ENCODE measurements at places on chromosomes 4 and X.

GRCh38 chr4:118849867-118850487, 14.1 kb upstream of the SEC24D start:
- no peak for DNase-seq

GRCh38 chr4:13329963-13330362, 154.2 kb downstream of the RAB28 start:
- DNase-seq = no peak

DNA sequence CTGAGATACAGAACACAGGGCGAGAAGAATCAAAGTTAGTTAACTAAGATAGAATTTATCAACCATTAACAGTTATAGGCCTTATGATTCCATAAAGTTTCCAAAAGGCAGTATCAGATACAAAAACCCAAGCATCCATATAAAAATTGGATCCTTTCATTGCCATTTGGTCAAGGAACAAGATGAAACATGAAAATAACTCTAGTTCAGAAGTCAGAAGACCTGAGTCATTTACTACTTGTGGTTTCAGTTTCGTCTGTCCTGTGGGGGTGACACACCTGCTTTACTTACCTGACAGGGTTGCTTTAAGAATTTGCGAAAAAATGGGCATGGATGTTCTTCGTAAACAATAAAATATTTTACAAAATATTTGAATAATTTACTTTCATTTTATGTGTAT, 130.8 kb downstream of the ANAPC10 start:
- DNase-seq = no peak

DNA sequence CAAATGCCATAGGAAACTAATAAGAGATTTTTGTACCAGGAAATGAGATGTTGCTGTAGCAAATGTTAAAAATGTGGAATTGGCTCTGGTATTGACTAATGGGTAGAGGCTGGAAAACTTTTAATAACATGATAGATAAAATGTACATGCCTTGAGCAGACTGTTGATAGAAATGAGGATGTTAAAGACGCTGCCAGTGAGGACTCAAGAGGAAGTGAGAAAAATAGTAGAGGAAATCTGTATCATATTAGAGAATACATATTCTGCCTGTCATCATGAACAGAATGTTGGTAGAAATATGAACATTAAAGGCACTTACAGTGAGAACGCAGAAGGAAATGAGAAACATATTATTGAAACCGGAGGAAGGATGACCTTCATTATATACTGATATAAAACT, 577.2 kb upstream of the HTR2C start:
- DNase-seq = no peak

- DNase-seq = no peak
These were observed 48.4 kb downstream of the ATP8A1 start for GRCh38 chr4:42608551-42608950.

GRCh38 chrX:53263597-53264094, 17.7 kb downstream of the IQSEC2 start:
- no peak for DNase-seq

- DNase-seq = no peak
These were observed 139.2 kb upstream of the DGKK start for GRCh38 chrX:50609796-50610195.

DNA sequence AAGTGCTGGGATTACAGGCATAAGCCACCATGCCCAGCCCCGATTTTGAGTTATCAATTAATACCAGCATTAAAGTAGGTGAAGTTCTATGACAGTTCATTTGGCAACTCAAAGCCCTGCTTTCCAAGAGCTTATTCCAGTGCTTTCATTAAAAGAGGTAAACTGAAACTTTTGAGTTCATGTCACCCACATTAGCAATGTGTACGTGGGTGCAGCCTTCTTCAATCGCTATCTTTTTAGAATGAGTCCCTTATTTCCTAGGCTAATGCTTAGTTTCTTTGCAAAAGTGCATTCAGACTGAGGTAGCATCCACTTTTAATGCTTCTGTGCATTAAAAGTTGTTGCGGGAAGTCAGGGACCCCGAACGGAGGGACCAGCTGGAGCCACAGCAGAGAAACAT, 26.1 kb upstream of the MTNR1A start:
- DNase-seq = no peak

GRCh38 chr4:165541851-165542459, 163.1 kb downstream of the CPE start:
- no peak for DNase-seq

DNA sequence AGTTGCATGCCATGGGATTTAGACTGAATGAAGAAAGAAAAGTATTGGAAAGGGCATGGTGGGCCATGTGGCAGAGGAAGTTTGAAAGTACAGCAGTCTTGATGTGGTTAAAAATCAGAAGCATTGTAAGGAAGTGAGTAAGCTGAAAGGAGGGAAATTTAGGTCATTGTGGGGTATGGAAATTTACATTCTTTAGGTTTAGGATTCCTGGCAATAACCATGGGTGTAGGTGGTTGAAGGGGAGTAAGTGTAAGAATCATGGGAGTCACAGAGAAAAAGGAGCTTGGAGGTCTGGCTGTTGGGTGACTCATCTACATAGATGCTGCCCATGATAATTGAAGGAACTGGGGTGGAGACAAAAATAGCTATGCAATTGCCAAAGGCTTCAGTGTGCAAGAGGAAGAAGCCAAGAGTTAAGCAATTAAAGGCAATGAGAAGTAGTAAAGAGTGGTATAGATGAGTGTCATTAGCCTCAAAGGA, 243.8 kb upstream of the LDB2 start:
- no peak for DNase-seq

DNA sequence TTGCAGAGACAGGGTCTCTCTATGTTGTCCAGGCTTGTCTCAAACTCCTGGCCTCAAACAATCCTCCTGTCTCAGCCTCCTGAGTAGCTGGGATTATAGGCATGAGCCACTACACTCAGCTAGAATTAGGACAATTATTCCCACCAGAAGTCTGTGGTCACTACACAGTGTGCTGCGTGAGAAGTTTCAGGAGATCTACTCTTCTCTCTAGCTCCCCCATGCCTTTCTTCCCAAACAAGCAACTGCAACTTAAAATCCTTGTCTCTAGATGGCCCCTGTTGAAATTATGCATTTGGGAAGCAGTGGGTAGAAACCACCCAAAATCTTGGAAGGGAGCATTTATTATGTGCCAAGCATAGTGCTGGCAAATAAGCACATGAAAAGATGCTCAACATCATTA, 21.1 kb upstream of the MAP7D3 start:
- no peak for DNase-seq

DNA sequence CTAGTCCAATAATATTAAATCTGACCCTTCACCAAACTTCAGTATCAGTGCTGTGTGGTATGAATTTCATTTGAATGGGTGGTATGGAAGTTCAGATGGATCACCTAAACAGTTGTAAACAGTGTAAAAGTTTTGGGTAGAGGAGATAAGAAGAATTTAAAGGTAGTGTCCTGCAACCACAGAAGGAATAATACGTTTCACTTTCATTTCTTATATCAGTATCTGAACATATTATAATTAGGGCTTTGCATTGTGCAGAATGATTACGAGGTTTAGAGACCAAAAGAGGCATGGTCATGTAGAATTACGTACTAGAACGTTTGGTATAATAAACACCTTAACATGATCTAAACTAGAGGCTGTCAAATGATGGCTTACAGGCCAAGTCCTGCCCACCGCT, 116.1 kb downstream of the PDLIM5 start:
- DNase-seq = no peak

DNA sequence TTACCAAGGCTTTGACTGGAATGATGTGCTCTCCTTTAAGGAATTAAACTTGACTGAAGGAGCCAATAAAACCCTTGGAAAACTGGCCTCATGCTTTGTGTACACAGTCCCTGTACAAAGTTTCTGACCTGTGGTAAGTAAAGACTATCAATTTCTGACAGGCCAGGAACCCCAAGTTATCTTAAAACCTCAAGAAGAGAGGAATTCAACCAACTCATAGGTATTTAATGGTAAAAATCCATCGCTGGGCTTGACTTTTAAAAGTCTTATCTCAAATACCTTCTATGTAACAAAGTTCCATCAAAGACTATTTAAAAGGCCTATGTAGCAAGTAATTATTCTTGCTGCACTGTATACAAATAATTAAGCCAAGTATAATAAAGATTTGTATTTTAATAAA, 103.7 kb upstream of the TENT5D start:
- no peak for DNase-seq

Data from right renal pelvis (tissue), 4 donors.